ENCODE measurements at places on chromosomes 6 and 20. TPM values are rescaled to one million over a fixed set of nuclear protein-coding genes. Genes with fewer than 3 reads are reported as not detected.

GRCh38 chr6:11069760-11070159 is 23.9 kb upstream of the SMIM13 start:
- H3K27ac ChIP-seq = no peak overlapping the region
- no peak for DNase-seq
- no peaks in the 10 kb centered on the region for H3K36me3 ChIP-seq
- H3K4me1 ChIP-seq = no peaks in the 10 kb centered on the region
- no peaks in the 10 kb centered on the region for H3K27me3 ChIP-seq
- no peak overlapping the region for H3K4me3 ChIP-seq

- H3K27ac ChIP-seq = no peak overlapping the region
- H3K27me3 ChIP-seq = no peaks in the 10 kb centered on the region
- H3K4me1 ChIP-seq = no peaks in the 10 kb centered on the region
- H3K36me3 ChIP-seq = no peaks in the 10 kb centered on the region
- no peak for DNase-seq
Measured at GRCh38 chr20:11170565-11170964, 496.8 kb upstream of the JAG1 start.

DNA sequence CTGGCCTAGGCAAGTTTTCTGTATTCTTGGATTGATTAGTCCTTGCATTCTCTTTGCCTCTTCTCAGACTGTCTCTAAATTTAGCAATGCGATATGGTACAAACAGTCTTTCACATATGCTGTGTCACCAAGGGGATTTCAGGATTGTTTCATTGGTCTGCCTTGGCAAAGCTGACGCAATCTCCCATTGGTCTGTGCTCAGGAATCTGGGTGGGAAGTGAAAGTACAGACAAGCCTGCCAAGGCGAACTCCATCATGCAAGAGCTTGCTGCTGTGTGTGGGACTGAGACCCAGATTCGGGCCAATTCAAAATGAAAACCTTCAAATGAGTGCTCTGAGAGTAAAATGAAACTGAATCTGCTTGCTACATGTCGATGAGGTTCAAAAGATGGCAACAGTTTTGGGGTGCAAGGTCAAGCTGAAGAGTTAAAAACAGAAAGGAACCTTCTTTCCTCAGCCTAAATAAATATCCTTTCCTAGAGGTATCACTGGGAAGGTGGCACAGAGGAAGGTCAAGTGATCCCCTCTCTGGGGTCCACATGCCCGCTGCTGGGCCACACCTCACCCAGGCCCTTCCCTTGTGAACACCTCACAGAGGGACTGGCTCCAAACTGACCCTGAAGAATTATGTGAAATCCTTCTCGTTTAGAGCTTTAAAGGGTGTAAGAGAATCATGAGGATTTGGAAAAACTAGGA is 198.8 kb upstream of the PREP start:
- no peak overlapping the region for H3K4me3 ChIP-seq
- H3K27ac ChIP-seq = peak overlapping the region; percentile 34
- DNase-seq = peak; percentile 68
- no peaks in the 10 kb centered on the region for H3K4me1 ChIP-seq

GRCh38 chr20:17488916-17489600 is 42.1 kb downstream of the BFSP1 start:
- no peaks in the 10 kb centered on the region for H3K36me3 ChIP-seq
- no peaks in the 10 kb centered on the region for H3K27me3 ChIP-seq
- no peaks in the 10 kb centered on the region for H3K4me1 ChIP-seq
- H3K4me3 ChIP-seq = no peak overlapping the region
- H3K27ac ChIP-seq = no peak overlapping the region

The CPNE5 gene
- 137 TPM for total RNA-seq

The RBBP8NL gene
- 1.3 TPM for total RNA-seq

All from testis (tissue), 5 donors.